ENCODE measurements at places on chromosomes 6 and 20.

GRCh38 chr20:63977739-63978276 is 1.6 kb downstream of the SAMD10 start:
- DNase-seq = no peak

GRCh38 chr6:139135578-139136545 is 982 bp downstream of the HECA start:
- no peak for DNase-seq

DNA sequence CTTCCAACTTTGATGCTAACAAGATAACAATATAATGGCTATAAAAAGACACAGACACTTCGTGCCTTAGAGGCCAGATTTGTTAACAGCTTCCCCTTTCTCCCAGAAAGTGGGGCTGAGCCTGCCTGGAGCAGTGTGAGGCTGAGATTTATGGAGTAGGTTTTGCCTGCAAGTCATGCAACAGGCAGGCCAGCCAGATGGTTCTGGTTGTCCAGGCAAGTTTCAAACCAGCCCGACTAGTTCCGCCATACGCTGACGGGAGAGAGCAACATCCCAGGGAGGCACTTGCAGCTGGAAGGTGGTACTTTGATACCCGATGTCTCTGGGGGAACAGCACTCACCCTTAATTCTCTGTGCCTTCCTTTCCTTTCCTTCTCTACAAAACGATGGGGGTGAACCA is 81.3 kb upstream of the NAA20 start:
- DNase-seq = peak; percentile 8

- DNase-seq = no peak
Observed at GRCh38 chr20:63951398-63952209, 4.6 kb downstream of the UCKL1 start.

DNA sequence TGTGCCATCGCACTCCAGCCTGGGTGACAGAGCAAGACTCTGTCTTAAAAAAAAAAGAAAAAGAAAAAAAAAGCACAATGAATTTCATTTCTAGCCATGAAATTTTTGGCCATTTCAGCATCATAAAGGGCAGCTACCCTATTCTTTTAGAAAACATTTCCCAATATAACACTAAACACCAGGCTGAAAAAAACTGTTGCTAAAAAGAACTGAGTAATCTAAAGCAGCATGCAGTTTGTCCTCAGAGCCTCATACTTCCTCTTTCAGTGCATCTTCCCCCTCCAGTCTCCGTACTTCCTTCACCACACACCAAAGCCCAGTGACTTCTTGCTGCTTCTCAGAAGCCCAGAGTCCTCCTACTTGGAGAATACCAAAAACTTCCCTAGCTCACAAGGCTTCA is 5.6 kb upstream of the IFNGR1 start:
- no peak for DNase-seq

GRCh38 chr6:159578629-159579028 is 114.4 kb downstream of the SOD2 start:
- DNase-seq = no peak

DNA sequence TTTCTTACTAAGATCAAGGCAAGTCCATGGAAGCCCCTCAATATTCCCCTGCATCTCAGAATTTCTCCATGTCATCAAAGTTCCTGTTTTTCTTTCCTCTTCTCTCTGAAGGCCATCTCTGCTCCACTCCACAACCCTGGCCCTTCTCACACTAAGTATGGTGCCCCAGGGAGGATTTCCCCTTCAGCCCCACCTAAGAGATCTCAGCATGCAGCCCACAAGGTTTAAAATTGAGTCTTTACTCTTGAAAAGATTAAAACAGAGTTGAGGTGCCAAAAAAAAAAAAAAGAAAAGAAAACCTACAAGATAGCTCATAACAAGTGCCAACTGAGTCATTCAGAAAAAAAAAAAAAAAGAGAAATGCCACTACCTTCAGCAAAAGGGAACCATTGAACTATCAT is 36.5 kb upstream of the TNFAIP3 start:
- DNase-seq = no peak

DNA sequence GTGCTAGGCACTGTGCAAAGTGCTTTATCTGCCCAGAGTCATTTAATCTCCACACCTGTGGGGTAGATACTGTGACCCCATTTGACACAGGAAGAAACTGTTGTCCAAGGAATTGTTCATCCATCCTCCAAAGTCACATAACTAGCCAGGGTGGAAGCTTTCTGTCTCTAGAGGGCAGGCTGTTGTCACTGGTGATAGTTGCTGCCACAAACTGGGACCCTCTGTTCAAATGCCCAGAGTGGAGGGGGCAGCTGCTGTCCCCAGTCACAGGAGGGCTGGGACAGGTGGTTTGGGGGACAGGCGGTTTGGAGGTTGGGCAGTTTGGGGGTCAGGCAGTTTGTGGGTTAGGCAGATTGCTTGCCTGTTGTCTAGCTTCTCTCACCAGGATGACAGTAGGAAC is 16.1 kb upstream of the TMEM242 start:
- DNase-seq = no peak

DNA sequence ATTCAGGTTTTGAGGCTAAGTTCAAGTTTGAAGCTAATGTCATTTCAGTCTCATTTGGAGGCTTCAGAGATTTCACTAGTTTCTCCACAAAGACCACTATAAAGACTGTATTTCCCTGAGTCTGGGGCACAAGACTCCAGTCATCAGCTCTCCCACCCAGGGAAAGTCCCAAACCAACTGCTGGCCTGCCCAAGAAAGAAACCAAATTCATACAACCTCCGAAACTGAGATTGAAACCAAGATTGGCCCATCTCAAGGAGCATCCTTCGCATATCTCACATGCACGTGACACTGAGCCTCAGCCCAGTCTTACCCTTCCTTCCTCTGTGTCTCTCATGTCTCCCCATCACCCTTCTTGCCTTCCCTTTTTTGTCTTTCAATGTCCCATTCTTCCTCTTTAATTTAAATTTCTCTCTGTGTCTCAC is 3.5 kb upstream of the LTA start:
- no peak for DNase-seq

DNA sequence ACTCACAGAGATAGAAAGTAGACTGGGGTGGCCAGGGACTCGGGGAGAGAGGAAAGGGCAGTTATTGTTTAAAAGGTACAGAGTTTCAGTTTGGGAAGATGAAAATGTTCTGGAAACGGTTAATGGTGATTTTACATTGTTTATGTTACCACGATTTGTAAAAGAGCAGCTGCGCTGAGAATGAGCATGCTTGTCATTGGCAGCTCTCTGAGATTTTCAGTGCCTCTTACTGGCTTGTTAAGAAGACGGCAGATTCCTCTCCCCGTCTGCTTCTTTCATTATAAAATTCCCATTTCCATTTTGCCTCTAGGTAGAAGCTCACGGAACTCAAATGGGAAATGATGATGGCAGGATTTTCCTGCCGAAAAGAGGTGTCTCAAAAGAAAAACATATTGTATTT is 39.7 kb upstream of the PPP1R3G start:
- DNase-seq = no peak

DNA sequence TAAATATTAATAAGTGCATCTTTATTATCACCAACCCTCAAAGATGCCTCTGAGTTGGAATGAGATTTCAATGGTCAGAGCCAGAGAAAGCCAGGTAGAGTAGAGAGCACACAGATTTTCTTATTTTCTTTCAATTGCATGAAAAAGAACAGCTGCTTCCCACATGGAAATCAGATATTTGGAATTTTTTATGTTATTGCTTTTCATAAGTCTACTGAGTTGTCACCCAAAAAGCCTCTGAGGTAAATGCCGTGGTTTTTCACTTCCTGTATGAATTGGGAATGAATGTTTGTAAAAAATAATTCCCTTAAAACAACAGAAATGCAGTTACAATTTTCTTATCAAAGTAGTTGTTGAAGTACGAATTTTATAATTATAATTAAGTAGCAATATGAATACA is 563.1 kb downstream of the RFPL4B start:
- DNase-seq = no peak

- no peak for DNase-seq
Observed at GRCh38 chr6:52019092-52019491, 68.3 kb downstream of the PKHD1 start.

DNA sequence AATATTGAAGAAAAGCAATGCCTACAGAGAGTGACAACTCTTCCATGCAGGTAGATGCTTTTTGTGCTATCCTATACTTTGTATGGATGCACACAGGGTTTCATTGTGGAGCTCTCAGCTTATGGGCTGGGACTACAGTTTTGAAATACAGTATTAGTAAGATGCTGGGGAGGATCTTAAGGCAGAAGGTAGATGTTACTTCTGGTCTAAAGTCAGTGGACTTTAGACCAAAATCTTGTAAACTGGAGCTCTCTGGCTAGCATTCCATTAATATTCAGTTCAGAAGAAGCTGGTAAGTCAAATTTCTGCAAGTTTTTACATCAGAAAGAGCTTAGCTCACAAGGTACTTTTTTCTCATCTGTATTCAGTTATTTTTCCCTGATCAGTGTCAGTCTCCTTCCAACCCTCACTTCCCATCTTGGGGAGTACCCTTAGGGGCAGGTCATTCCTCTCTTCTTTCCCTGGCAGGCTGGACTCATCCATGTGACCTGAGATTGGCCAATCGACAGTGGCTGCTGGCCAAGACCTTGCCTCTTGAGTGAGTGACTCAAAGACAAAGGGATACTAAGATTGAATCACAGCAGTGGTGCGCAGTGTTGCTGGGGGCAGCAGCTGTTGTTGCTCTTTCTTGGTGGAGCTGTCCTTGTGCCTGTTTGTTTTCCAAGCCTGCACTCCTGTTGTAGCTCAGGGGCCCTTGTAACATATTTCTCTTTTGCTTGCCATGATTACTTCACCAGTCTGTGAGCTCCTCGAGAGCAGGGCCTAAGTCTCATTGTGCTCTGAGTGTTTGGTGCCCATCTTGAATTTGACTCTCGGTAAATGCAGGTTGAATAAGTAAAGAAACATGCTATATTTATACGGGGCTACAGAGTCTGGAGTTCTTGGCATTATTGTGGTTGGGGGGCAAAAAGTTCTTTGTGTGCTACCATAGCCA is 2.8 kb upstream of the PHF20 start:
- DNase-seq = peak; percentile 55

DNA sequence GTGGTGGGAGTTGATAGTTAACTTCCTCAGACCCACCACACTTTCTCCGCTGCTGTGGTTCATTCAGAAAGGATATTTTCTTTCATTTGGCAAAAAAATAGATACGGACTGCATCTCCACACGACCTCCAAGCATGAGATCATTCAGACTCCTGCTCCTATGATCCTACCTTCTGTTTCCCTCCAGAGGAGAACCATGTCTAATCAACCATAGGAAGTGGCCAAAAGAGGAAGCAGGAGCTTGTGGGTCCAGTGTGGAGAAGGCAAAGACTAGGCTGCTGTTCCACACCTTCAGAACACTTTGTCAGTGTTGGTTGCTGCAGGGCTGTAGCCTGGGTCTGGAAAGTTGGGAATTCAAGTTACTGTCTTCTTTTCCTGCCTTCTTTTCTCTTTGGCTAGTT is 10.6 kb upstream of the KIF13A start:
- no peak for DNase-seq

DNA sequence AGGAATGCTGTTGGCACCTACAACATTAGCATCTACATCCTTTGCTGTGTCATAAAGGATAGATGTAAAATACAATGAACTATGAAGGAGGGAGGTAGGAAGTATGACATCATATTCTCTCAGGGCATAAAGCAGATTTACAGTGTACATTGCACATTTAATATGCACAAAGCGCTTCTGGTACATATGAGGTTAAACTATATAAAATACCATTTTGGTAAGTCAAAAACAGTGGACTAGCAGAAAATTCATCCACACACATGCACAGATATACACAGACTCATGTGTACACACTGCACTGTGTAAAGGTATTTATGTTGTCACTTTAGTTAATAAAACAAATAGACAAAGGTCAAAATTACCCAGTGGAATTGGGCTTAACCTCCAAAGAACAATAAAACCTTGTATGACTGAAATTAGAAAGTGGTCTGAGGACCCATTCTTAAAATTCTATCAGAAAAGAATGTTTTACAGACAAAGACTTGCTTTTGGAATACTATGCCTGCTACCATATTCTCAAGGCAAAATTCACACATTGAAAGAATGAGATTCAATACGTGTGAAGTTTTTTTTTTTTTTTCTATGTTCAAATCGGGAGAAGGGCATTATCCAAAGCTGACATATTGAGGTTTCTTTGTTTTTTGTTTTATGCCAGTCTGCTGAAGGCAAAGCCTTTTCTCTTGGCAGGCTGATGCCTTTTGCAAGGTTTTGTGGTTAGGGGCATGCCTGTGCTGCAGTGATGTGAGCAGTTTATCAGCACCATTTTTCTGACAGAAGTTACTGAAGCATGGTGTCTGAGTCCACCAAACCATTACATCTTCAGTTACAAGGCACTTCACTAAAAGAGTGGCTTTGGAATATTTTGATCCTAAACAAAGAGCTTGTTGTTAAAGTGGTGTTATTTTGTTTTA is 199.0 kb downstream of the PLCB1 start:
- no peak for DNase-seq

- no peak for DNase-seq
Observed at GRCh38 chr20:46402331-46402811, 4.0 kb downstream of the ELMO2 start.

GRCh38 chr20:51393571-51393970 is 148.9 kb downstream of the NFATC2 start:
- no peak for DNase-seq

- no peak for DNase-seq
Observed at GRCh38 chr6:115618256-115618655, 442.4 kb downstream of the FRK start.

DNA sequence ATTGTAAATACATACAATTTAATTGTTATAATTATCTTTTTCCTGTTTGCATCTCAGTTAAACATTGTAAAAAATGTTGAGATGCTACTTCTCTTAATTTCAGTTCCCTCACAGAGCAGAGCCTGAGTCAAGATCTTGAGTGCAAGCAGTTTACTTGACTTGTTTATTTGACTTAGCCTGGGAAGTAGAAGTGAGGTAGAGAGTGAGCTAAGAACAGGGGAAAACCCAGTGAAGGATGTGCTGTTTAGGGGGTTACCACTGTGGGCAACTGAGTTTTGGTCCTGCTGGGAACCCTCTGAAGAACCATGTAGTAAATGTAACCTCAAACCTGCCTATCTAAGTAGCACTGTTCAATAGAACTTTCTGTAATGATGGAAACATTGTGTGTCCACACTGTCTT is 495.2 kb upstream of the FLRT3 start:
- DNase-seq = no peak

DNA sequence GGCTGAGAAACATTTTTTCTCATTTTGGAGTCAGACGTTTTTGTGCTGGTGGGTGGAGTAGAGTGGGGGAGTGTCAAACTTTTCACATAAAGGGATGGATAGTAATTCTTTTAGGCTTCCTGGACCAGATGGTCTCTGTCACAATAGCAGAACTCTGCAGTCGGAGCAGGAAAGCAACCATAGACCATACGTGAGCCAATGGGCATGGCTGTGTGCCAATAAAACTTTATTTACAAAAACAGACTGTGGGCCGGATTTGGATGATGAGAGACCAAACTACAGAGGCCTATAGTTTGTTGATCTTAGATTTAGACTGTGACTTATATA is 70.8 kb upstream of the SLC22A23 start:
- DNase-seq = no peak

- DNase-seq = no peak
Observed at GRCh38 chr6:3333263-3333662, 74.5 kb downstream of the PSMG4 start.
